ENCODE measurements at places on chromosomes 3 and 15. TPM values are rescaled to one million over a fixed set of nuclear protein-coding genes. Genes with fewer than 3 reads are reported as not detected.

Gene SLITRK3
- not detected for total RNA-seq

Gene CCRL2
- total RNA-seq = 5.6 TPM

Gene UROC1
- not detected for total RNA-seq

Gene GHSR
- total RNA-seq = not detected

Gene C15orf62
- total RNA-seq = 0.65 TPM

Gene FANCD2OS
- not detected for total RNA-seq

Gene XIRP1
- total RNA-seq = not detected

Measured in vein endothelial cell (primary cell).